ENCODE measurements at places on chromosomes 12 and 14.

GRCh38 chr12:131027876-131028586 is 74.3 kb downstream of the ADGRD1 start:
- DNase-seq = no peak

DNA sequence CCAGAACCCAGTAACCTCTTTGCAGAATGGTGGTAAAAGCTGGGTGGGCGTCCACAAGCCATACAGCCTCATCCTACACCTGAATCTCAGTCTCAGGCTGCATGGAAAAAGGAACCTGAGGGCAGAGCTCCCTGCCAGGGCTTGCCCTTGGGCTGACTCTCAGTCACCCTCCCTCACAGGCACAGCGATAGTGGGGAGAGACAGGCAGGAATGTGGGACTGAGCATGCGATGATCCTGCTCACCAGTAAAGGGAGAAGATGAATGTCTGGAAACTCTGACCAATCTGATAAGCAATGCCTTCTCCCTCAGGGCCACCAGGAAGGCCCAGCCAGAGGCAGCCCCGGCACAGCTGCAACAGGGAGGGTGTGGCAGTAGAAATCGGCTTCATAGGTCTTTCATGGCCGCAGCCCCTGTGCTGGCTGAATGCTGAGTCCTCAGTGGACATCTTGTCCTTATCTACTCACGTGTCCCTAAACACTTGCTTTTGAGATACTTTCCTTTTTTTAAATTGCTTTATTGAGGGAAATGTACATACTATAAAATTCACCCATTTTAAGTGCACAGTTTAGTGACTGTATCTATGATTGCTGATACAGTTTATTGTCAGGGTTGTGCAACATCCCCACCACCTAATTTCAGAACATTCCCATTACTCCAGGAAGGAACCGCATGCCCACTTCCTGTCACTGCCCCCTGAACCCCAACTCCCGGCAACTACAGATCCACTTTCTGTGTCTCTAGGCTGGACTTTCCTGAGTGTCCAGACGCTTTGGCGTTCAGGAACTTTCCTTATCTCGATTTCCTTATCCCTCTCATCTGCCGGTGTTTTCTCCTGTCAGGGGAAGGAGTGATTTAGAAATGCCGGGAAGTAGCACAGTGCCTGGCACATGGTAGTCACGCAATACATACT is 258.1 kb downstream of the PCNX1 start:
- DNase-seq = no peak

- DNase-seq = no peak
These were observed 524.7 kb upstream of the TMEM132C start for GRCh38 chr12:127742231-127742630.

DNA sequence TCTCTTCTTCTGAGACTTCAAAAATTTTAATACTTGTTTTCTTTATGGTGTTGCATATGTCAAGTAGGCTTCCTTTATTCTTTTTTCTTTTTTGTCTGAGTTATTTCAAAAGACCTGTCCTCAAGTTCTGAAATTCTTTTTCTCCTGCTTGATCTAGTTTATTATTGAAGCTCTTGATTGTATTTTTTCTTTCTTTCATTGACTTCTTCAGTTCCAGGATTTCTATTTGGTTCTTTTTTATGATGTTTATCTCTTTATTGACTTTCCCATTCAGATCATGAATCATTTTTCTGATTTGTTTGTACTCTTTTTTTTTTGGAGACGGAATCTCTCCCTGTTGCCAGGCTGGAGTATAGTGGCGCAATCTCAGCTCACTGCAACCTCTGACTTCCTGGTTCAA is 34.1 kb downstream of the IFT43 start:
- DNase-seq = no peak

DNA sequence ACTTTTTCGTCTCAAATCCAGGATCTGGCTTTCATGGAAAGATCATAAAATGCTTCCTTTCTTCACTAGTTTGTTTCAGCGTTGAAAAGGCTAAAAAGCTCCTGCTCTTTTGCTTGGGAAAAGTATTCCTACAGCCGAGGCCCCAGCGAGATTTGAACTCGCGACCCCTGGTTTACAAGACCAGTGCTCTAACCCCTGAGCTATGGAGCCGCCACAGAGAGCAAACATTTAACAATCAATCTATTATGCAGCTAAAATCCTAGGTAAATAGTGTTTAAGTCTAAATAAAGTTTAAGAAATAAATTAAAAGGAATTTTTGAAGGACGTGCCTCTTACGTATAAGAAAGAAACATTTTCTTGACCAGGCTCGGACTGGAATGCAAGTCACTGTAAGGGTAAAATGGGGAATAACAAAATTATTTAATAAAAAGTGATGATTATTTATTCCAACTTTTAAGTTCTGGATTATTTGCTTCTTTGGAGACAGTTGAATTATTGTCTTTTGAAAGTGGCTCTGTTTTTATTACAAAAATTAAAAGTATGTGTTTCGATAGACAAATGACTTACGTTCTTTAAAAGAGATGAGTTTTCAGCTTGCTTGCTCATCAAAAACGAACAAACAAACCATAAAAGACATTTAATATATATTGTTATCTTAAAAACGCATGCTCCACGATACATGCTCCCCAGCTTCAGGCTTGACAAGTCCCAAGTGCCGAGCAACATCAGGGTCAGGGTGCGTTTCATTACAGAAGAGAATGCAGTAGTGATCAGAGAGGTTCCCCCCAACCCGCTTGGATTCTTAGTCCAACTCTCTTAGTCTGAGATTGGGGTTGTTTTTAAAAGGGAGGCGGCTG is 10.2 kb downstream of the OR6S1 start:
- peak; percentile 10 for DNase-seq

DNA sequence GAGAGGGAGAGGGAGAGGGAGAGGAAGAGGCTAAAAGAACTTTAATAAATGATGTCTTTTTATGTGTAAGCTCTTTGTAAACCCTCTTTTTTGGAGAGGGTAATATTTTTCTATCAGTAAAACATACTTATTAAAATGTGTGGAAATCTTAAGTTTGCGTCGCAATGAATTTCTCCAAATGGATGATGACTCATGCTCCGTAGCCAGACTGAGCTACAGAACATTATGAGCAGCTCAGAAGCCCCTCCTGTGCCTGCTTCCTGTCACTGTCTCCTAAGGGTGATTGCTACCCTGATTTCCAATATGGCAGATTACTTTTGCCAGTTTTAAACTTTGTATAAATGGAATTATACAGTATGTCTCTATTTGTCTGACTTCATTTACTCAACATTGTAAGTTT is 13.0 kb upstream of the PYGL start:
- DNase-seq = no peak

- no peak for DNase-seq
These were observed 77.8 kb upstream of the MAX start for GRCh38 chr14:65179918-65180724.

DNA sequence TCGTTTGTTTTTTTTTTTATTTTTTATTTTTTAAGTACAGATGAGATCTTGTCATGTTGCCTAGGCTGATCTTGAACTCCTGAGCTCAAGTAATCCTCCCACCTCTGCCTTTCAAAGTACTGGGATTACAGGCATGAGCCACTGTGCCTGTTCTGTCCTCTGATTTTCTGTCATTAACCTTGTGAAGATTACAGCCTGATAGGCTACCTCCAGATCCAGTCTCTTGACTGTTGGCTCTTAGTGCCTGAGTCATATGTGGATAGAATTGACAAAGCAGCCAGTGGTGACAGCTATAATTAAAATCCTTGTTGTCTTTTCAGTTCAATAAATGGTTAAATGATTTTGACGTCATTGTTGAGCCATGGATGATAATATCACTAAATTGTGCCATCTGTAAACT is 21.3 kb upstream of the REP15 start:
- DNase-seq = no peak

DNA sequence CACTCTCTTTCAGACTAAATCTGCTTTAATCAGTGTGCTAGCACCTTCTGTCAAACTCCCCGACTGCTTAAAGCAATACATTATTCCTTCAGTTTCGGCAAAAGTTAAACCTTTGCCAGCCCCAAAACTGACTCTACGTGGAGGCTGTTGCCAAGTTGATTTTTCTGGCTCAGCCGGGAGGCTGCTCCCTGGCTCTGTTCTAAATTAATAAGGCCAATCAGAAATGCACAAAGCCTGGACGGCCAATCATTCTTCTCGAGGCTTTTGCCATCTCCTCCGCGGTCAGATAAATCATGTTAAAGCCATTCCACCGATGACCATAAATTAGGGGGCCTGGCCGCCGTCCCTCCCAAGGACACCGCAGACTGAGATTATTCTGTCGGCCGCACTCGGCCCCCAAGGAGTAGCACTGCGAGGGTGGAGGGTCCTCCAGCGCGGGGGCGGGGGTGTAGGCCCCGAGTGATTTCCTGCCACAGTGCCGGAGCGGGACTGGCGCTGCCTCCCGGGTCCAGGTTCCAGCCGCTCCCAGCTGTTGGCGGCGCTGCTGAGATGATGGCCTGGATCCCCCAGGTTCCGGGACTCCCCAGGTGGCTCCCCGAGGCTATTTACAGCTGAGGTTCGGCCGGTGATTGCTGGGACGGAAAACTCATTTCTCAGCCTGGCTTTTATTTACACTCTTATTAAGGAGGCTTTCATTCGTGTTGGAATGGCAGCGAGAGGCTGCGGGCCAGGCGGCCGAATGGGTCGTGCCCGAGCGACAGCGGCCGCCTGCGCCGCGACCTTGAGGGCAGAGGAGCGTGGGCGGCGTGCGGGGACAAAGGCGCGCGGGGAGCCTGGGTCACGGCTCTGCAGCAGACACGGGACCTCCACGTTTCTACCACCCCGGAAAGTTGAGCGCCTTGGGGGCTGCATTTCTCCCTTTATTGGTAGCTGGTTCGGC is 165.1 kb downstream of the MON2 start:
- peak; percentile 72 for DNase-seq

DNA sequence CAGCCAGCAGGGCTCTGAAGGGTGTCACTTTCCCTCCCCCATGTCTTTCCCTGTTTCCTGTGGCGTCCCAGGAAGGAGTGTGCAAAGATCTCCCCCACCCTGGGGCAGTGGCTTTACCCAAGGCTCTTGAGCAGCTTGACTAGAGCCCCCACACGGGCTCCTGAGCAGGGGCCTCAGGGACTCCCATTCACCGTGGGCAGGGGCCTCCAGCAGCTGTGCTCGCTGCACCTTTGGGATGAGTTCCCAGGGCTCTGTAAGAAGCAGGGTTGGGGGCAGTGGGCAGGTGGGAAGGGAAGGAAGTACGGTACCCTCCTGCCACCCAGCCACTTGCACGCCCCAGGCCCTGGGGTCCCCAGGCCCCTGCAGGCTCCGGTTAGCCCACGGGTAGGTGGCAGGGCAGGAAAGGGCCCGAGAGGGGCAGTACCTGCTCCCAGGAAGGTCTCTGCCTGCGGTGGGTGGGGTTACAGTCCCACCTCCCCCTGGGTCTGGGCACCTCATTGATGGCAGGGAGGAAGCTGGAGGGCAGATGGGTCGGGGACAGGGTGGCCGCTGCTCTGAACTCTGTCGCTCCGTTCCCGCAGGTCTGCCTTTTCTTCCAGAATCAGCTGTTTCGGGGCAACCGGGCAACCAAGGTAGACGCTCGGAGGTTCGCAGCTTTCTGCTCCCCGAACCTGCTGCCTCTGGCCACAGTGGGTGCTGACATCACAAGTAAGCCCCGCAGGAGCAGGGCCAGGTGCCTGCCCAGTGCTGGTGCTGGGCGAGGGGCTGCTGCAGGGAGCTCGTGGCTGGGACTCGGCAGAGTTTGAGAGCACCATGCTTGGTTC is 13.0 kb downstream of the ASPG start:
- no peak for DNase-seq

GRCh38 chr14:24176599-24176998 is 4.7 kb downstream of the REC8 start:
- DNase-seq = no peak

GRCh38 chr12:89328151-89329030 is 23.9 kb downstream of the DUSP6 start:
- no peak for DNase-seq

DNA sequence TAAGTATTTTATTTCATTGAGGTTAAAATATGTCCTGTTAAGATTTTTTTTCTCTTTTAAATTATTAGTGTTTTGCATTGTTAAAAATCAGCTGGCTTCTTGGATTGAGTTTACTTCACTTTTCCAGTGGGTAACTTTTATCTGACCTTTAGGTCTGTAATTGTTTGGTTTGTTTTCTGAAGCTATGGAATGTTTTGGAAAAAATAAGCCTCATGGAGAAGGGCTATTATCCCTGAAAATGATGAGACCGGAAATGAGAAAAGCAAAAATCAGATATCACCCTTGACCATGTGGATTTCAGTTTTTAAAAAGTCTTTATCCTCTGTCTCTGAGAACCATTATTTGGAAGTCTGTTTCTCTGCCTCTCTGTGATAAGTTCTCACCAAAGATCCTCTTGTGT is 180.9 kb downstream of the RAD51B start:
- DNase-seq = no peak

GRCh38 chr14:56271970-56272369 is 153.8 kb downstream of the PELI2 start:
- peak; percentile 31 for DNase-seq

GRCh38 chr12:53063708-53064612 is 14.1 kb downstream of the TNS2 start:
- DNase-seq = peak; percentile 82

- no peak for DNase-seq
These were observed 456.7 kb downstream of the SLC16A7 start for GRCh38 chr12:60052483-60052882.

DNA sequence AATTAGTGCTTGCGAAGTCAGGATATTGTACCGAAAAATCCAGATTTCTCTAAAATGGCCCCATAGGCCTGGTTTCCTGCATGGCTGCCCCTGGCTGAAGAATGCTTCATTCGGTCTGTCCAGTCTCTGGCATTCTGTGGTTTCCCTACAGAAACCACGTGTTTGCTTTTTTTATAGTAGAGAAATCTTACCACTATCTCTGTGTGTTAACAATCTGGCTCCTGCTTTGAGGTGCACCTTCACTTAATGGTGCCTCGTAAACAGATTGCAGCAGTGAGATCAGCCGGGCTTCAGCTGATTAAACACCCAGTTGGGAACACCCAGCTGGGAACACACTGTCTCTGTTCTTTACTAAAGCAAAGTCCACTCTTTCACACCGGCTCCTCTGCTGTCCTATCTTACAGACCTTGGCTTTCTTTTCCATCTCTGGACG is 6.7 kb upstream of the DNAAF2 start:
- DNase-seq = no peak

- DNase-seq = no peak
These were observed 226.2 kb downstream of the NUBPL start for GRCh38 chr14:31787377-31787776.

DNA sequence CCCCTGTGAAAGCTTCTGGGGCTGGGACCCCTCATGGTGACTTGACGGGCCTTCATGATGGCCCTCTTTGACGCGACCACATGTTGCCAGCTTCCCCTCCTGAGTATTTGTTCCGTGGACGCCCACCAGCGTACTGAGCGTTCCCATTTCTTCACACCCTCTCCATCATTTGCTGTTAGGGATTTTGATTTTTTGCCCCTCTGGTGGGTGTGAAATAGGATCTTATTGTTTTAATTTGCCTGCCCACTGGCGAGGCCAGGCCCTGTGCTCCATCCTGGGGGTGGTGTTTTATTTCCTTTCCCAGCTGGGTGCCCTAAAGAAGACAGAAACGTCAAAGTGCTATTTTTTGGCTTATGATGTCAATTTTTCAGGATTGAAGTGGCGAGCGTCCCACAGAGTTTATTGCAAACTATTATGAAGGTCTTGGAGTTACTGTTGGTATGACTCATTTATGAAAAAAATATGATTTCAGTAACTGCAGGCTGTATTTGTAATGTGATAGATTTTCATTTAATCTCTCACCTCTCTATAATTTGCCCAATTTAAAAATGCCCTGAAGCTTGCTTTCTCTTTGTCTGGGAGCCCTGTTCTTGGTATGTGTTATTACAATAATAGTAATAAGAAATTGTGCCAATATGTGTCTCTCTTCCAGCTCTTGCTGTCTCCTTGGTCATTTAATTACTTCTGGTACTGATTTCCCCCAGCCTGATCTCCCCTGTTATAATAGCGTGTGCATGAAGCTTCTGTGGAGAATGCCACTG is 99.6 kb downstream of the SLC25A47 start:
- DNase-seq = no peak

Data from COR-L47 (cell line).